ENCODE measurements at places on chromosomes 1 and 21. TPM values are rescaled to one million over a fixed set of nuclear protein-coding genes. Genes with fewer than 3 reads are reported as not detected.

- H3K27me3 ChIP-seq: no peaks in the 10 kb centered on the region
- H3K27ac ChIP-seq: no peak overlapping the region
- H3K4me3 ChIP-seq: no peak overlapping the region
- no peak for DNase-seq
- peaks cover 4% of the 10 kb centered on the region for H3K4me1 ChIP-seq
- H3K36me3 ChIP-seq: no peaks in the 10 kb centered on the region
These were observed 93.2 kb downstream of the PLXNA2 start for GRCh38 chr1:208150833-208151458.

The CCDC185 gene
- not detected for total RNA-seq

DNA sequence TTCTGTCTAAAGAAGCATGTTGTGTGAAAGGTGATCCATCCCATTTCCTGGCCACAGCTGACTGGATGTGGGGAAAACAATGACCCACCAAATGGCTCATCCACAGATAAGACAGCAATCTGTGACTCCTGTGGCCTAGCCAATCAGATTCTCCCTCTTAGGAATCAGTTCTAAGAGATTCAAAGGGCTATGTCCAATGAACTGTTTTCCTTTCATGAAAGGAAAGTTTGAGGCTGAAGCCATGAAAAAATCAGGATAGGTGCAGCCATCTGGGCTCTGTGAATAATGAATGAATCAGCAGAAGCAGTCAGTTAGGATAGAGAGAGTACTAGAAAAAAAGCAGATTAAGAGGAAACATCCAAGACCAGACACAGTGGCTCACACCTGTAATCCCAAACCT, 164.7 kb downstream of the NRIP1 start:
- no peaks in the 10 kb centered on the region for H3K36me3 ChIP-seq
- DNase-seq: no peak
- H3K27ac ChIP-seq: no peak overlapping the region
- peaks cover 1% of the 10 kb centered on the region for H3K4me1 ChIP-seq

DNA sequence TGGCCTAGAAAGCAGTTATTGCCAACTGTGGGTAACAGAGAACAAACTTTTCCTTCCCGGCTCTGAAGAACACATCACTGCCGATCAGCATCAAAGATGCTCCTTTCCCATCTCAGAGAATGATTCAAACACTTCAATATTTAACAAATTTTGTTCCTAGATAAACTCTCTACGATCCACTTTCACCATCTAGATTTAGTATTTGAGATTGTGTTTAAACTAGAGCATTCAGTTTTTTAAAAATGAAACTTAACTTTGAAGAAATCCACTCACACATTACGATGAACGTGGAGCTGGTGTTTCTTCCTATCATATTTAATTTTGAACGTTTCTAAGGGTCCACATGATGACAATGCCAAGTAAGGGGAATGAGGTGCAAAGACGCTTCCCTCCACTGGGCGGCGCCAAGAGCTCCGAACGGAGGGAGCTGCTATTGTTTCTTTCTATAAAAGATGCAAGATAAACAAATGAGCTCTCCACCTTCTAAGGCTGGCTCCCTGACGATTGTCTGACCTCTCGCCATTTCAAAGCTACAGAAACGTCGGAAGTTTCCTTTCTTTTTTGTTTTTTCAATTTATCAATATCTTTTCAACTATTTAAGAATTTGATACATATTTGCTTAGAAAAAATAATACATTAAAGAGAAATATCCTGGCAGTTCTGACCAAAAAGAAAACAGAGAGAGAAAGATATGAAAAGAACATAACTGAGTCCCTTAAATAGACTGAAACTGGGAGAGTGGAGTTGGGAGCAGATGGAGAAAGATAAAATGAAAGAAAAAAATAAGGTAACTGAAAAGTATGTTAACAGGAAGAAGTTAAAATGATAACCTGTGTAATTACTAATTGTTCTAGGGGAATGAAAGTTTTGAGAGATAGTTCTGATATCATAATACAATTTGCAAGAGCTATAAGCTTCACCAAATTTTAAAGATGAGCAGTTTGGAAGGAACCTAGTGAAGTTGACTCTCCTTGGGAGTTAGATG, 4.4 kb upstream of the BARHL2 start:
- peaks cover 9% of the 10 kb centered on the region for H3K4me1 ChIP-seq
- H3K27me3 ChIP-seq: peaks cover 3% of the 10 kb centered on the region
- no peak overlapping the region for H3K27ac ChIP-seq

- peak overlapping the region; percentile 73 for H3K27ac ChIP-seq
- DNase-seq: peak; percentile 77
- peaks cover 5% of the 10 kb centered on the region for H3K4me1 ChIP-seq
These were observed 52.4 kb upstream of the GPR157 start for GRCh38 chr1:9181176-9181906.

The RAB3B gene
- total RNA-seq: 4.0 TPM

- H3K36me3 ChIP-seq: no peaks in the 10 kb centered on the region
- no peak for DNase-seq
These were observed 70.1 kb downstream of the KCNJ15 start for GRCh38 chr21:38326899-38327298.

The OR2T27 gene
- total RNA-seq: not detected

DNA sequence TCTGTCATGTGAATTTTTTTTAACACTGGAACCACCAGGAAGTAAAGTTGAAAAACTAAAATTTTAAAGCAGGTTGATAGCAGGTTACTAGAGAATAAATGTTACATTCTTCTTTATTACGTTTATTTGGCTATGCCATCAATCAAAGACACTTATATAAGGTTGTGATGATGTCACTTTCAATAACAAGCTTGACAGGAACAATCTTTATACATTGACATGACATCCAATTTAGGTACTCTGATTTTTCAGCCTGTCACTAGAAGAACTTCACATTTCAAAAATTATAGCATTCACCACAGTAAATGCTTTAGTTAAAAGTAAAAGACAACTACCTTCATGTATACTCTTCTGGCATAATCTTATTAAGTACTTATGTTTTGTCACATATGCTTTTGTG, 696.8 kb upstream of the NCAM2 start:
- no peak overlapping the region for H3K27ac ChIP-seq
- no peak overlapping the region for H3K4me3 ChIP-seq
- no peaks in the 10 kb centered on the region for H3K27me3 ChIP-seq
- H3K4me1 ChIP-seq: no peaks in the 10 kb centered on the region

DNA sequence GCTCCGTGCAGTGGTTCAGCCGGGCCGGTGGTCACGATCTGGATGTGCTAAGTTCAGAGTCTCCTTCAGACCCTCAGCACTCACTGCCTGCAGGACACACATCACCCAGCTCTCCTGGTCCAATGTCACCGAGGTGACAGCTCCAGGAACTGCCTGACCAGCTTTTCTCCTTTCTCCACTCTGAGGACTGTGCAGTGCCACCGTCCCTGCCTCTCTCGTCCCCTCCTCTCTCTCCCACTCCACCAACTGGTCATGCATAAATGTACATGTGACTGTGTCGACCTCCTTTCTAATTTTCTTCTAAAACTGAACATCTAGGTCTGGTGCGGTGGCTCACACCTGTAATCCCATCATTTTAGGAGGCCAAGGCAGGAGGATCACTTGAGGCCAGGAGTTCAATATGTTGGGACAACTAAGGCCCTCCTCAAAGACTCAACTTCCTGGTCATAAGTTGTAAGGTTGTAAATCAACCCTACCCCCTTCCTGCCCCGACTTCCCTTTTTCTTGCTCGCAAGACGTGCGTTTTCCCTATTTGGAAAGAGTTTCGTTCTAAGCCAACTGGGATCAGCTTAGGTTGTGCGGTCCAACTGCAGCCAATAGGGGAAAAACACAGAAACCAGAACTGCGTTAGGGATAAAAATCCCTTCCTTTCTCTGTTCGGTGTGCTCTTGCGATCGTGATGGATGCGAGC, 53.1 kb downstream of the MEGF6 start:
- H3K4me3 ChIP-seq: no peak overlapping the region
- peaks cover 5% of the 10 kb centered on the region for H3K4me1 ChIP-seq
- H3K27ac ChIP-seq: no peak overlapping the region

GRCh38 chr1:154711416-154711815, 103.4 kb upstream of the ADAR start:
- H3K4me3 ChIP-seq: no peak overlapping the region
- H3K27ac ChIP-seq: no peak overlapping the region
- H3K36me3 ChIP-seq: no peaks in the 10 kb centered on the region
- peaks cover 4% of the 10 kb centered on the region for H3K4me1 ChIP-seq

DNA sequence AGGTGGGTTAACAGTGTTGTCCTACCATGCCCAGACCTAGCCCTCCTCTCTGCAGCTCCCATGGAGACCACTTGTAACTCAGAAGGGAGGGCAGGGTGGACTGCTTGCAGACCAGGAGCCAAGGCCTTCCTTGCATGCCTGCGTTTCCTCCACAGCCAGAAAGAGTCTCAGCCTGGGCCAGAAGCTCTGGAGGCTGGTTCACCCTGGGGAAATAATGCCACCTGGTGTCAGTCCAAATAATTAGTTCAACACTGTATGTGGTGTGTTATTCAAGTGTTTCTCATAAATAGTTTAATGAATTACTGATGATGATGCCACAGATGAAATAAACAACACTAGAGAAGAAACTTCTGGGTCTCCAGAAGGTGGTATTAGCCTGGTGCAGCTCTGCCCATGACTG, 16.9 kb upstream of the VANGL1 start:
- H3K4me3 ChIP-seq: no peak overlapping the region
- H3K27ac ChIP-seq: no peak overlapping the region
- DNase-seq: no peak
- H3K36me3 ChIP-seq: no peaks in the 10 kb centered on the region
- H3K4me1 ChIP-seq: no peaks in the 10 kb centered on the region

The FAM151A gene
- total RNA-seq: not detected

All from ovary (tissue), 10 donors.